ENCODE measurements at places on chromosomes 5 and 9.

- DNase-seq, result no peak
Measured at GRCh38 chr5:81963544-81963943, 8.3 kb upstream of the ATG10 start.

GRCh38 chr5:5686356-5686755, 263.9 kb downstream of the ICE1 start:
- no peak for DNase-seq

GRCh38 chr5:72245951-72246532, 74.0 kb downstream of the MRPS27 start:
- no peak for DNase-seq

DNA sequence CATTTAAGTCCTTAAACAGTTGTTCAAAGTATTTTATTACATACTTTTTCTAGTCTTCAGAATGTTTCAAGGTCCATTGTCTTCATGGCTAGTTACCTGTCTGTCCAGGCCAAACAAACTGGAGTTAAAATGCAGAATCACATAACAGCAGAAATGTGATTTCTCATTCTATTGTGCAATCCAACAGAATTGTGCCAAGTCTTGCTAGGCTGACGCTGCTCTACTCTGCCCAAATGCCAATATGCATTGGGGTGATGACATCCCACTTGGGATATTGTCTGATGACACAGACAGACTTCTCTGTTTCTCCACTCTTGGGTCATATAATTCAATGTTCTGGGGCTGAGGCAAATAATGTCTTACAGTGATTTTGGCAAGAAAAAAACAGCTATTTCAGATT, 5.2 kb upstream of the SLC22A5 start:
- DNase-seq, result no peak

DNA sequence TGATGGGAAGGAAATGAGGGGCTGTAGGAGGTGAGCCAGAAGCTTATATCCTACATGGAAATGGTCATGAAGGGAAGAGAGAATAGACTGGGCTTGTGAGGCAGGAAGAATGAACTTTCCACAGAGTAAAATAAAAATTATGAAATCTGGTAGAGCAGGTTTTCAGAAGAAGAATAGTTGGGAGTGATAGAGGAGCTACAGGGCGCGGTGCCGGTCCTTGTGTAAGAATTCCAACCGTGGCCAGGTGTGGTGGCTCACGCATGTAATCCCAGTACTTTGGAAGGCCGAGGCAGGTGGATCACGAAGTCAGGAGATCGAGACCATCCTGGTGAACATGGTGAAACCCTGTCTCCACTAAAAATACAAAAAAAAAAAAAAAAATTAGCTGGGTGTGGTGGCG, 8.9 kb upstream of the UNC13B start:
- DNase-seq, result no peak

GRCh38 chr5:143758015-143758414, 53.9 kb upstream of the HMHB1 start:
- no peak for DNase-seq

GRCh38 chr9:114430457-114430856, 42.7 kb upstream of the AKNA start:
- DNase-seq, result no peak

- DNase-seq, result no peak
Measured at GRCh38 chr5:97063251-97063650, 79.2 kb downstream of the LIX1 start.

DNA sequence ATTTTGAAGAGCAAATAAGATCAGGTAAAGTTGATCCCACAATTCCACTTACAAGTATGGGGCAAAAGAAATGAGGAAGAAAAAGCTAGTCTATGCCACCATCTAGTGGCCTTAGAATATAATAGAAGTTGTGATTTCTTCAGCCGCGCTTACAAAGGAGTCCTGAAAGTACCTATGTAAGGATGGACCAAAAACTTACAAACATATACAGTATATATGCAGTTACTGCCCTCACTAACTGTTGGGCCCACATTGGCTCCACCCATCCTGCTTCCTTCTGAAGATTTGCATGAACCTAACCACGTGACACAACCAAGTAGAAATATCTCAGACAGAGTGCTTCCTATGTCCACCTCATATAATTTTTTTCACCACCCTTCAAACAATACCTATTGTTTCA, 11.7 kb upstream of the OR13D1 start:
- DNase-seq, result peak; percentile 31

GRCh38 chr9:78566948-78567675, 270.2 kb downstream of the PSAT1 start:
- no peak for DNase-seq

- no peak for DNase-seq
Measured at GRCh38 chr5:76163111-76163628, 80.0 kb downstream of the SV2C start.

GRCh38 chr5:126338635-126339034, 84.6 kb upstream of the GRAMD2B start:
- DNase-seq, result no peak

- DNase-seq, result no peak
Measured at GRCh38 chr5:116645627-116646026, 71.0 kb upstream of the SEMA6A start.

GRCh38 chr9:109812818-109813281, 32.9 kb downstream of the PALM2AKAP2 start:
- no peak for DNase-seq

All from astrocyte of the cerebellum (primary cell).